ENCODE measurements at places on chromosomes 7 and 10. TPM values are rescaled to one million over a fixed set of nuclear protein-coding genes. Genes with fewer than 3 reads are reported as not detected.

HMX3 gene
- total RNA-seq: 15.2 TPM

GPR26 gene
- not detected for total RNA-seq

DGKI gene
- total RNA-seq: not detected

TRIM50 gene
- not detected for total RNA-seq

ADCYAP1R1 gene
- total RNA-seq: not detected

- no peak for DNase-seq
These were observed 93.2 kb downstream of the ZRANB1 start for GRCh38 chr10:125035136-125035535.

DNA sequence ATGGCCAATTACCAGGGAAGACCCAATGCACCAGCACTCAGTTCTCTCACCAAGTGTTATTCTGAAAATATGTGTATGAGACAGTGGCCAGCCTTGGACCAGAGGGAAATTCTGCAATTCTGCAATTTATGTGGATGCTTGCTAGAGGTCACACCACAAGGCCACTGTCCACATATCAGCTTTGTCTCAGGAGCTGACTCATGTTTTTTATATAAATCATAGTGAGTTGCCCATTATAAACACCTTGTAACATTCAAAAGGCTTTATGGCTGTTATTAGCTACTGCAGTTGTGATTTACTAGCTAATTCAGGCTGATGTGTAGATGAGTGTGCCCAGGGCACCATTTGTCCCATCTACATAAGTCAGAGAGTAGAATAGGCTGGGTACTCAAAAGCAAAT lies 649.0 kb downstream of the LRMDA start:
- no peak for DNase-seq

- no peak for DNase-seq
These were observed 27.0 kb downstream of the PDZD8 start for GRCh38 chr10:117348236-117348635.

DNA sequence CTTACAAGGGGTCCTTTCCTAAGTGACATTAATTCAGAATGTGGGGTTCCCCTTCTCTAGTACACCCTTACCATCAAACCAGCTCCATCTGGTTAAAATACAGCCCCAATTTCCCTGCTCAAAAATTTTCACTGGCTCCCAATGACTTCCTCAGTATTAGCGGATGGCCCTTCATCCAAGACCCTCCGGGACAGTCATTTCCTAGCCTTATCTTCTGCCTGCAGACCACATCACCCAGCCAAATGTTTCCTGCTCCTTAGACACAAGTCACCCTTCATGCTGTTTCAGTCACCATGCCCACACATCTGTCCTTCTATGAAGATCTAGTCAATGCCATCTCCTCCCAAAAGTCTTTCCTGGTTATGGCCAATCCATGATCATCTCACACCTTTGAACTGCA lies 45.2 kb downstream of the PARD3 start:
- no peak for DNase-seq

GRCh38 chr7:108348913-108349312 lies 107.3 kb downstream of the NRCAM start:
- DNase-seq: no peak

DNA sequence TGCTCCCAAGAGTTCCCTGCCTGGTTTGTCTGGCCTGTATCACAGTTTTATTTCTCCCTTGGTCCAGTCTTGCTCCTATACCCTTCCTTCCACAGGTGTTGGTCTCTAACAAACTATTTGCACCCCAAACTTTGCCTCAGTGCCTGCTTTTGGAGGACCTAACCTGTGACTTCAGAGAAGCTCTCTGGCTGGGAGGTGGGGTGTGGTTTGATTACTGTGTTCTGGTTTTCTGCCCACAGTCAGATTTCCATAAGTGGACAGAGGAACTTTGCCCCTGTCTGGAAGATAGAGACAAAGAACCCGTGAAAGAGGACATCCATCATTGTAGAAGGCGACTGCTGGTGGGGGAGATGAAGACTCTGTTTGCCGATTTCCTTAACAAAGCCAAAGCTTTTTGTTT lies 55.8 kb upstream of the TRIL start:
- DNase-seq: no peak

- no peak for DNase-seq
These were observed 1.3 kb downstream of the BRAT1 start for GRCh38 chr7:2553831-2554581.

- DNase-seq: no peak
These were observed 51.1 kb upstream of the ARID5B start for GRCh38 chr10:61850376-61850775.

- DNase-seq: no peak
These were observed 111.5 kb upstream of the ANLN start for GRCh38 chr7:36278069-36278619.

DNA sequence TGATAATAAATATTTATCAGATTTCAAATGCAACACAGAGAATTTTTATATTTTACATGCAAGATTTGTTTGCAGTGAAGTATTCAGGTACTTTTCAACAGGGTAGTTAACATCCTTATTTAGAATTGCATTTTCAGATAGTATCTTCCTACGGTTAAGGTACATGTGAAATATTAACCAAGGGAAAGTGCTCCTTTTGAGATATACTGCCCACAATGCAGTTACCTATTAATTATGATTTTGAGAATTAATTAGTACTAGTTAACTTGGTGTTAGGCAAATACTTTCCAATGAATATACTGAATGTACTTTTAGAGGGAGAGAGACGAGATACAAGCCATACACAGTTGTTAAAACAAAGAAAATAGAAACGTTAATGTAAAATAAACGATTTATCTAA lies 206.2 kb upstream of the YAE1 start:
- DNase-seq: no peak

- no peak for DNase-seq
These were observed 24.5 kb upstream of the GTF2IRD1 start for GRCh38 chr7:74429153-74429747.

GRCh38 chr10:127372361-127372760 lies 176.0 kb upstream of the INSYN2A start:
- no peak for DNase-seq

All from Panc1 (cell line).